AG08396 (cell line): ENCODE measurements at places on chromosomes 5 and 9.

DNA sequence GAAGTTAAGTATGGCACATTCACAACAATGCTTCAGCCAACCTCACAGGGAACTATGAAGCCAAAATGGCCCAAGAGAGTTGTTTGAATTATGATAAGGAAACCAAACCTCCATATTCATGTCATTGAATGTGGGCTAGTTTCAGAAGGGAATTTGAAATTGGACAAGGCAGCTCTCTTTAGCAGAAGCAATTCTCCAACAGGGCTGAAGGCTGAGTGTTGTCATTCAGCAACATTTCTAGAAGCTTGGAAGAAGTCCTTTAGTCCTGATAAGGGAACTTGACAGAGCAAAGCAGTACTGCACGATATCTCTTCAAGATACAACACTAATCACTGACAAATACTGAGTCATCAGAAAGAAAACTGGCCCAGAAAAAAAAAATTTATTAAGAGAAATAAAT is 115.4 kb downstream of the SLC25A46 start:
- no peak for DNase-seq

- peak; percentile 61 for DNase-seq
These were observed 94.0 kb upstream of the DNAH5 start for GRCh38 chr5:14038341-14038959.

- DNase-seq: no peak
These were observed 125.8 kb upstream of the SLC25A48 start for GRCh38 chr5:135708481-135709207.

DNA sequence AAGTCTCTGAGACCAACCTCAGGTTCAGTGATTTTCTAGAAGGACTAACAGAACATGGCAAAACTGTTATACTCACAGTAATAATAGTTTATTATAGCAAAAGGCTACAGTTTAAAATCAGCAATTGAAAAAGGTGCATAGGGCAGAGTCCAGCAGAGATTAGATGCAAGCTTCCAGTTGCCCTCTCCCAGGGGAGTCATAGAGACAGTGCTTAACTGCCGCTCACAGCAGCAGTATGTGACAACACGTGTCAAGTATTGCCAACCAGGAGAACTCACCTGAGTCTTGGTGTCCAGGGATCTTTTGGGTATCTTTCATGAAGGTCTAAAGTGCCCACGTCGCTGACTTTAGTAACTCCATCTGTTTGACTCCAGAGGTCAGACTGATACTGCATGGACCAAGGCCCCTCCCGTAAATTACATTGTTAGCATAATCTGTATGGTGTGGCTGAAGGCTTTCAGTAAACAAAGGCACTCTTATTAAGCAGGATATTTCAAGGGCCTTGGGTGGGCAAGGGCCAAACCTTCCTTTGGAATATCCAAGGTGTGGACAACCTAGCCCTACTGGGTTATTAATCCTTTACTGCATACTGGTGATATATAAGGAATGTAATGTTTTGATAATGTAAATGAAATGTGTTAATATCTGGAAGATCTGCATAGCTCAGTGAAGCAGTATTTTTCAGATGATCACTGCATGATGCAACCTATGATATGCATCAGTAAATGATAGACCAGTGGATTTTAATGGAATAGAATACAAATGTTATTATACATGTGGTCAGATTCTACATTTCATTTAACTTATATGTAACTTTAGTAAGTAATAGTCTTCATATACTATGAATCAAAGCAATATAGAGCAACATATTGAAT is 44.0 kb downstream of the RASA1 start:
- DNase-seq: no peak

DNA sequence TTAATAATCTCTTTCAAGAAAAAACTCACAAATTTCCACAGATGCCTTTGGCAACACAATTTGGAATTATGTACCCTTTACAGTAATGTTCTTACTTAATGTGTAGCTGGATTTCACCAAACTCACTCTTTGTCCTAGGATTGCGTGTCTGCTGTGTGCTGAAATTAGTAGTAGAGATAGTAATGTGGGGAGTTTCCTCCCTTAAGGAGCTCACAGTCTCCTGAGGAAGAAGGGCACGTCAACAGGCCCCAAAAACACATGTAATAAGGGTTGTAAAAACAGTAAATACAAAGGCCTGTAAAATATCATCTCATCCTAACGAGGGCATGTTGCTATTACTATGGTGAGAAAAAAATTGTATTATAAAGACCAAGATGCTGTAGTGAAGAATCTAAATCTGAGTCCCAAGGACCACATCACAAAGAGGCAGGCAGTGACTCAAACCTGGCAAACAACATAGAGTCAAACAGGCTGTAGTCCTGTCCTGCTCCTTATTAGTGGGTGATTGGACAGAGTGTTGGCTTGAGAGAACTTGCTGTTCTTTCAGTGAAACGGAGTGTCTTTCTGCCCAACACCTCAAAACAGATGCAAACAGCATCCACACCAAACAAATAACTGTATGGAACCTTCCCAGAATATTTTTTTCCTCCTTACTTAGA is 83.2 kb upstream of the PAPPA start:
- DNase-seq: no peak

DNA sequence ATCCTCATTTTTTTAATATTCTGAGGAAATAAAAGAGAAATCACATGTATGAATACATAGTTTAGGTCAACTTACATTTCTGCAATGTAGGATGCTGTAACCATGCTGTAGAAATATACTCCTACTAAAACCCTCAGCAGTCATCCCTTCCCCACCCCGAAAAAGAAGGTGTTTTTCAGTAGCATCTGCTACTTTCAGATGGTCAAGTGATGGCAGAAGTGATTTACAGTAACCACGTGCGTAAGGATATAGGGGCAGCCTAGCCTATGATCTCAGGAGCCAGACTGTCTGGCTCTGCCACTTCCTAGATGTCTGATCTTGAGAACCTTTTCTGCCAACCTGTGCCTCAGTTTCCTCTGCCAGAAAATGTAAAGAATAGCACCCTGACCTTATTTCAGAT is 26.0 kb upstream of the SYK start:
- no peak for DNase-seq

- DNase-seq: no peak
These were observed 4.6 kb upstream of the DNLZ start for GRCh38 chr9:136368190-136368589.

- peak; percentile 91 for DNase-seq
These were observed 55.9 kb upstream of the STXBP1 start for GRCh38 chr9:127555840-127556820.

DNA sequence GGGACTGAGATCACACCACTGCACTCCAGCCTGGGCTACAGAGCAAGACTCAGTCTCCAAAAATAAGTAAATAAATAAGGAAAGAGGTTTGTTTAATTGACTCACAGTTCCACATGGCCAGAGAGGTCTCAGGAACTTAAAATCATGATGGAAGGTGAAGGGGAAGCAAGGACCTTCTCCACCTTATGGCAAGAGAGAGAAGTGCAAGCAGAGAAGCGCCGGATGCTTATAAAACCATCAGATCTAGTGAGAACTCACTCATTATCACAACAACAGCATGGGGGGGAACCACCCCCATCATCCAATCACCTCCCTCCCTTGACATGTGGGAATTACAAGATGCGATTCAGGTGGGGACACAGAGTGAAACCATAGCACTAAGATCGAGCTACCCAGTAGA is 22.8 kb upstream of the RGMB start:
- no peak for DNase-seq

GRCh38 chr5:162473041-162473714 is 405.6 kb downstream of the GABRG2 start:
- DNase-seq: no peak

- no peak for DNase-seq
These were observed 5.5 kb upstream of the EHMT1 start for GRCh38 chr9:137613259-137613658.

DNA sequence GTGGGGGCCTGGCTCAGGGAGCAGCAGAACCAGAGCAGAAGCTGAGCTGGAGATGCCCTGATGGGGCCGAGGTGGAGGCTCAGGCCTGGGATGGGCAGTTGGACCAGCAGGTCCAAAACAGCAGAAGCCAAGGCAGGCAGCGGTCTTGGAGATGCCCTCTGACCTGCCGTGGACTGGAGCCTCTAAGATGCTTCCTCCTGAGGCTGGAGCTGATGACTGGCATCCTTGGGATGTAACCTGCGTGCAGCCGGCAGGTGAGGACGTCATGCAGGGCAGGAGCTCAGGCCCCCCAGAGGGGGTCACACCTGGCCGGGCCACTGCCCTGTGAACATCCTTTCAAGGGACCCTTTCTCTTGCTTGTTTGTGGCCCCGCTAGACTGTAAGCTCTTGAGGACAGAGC is 162.0 kb downstream of the RGS3 start:
- DNase-seq: no peak

GRCh38 chr9:106110483-106110882 is 416.1 kb downstream of the TMEM38B start:
- DNase-seq: no peak

DNA sequence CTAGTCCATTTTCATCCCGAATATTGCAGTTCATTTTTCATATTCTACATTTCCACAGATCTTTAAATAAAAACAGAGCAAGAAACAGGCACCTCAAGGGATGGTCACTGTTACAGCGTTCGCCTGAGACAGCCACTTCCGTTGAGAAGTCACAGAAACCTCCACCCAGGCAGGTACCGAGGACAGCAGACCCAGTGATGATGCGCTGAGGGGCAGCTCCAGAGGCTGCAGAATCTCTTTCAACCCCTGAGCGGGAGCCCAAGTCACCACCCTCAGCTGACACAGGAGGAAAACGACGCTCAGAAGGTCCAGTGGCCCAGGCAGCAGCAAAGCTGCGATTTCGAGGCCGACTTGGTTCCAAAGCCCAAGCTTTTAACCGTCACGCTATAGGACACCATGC is 32.8 kb downstream of the ABO start:
- no peak for DNase-seq

DNA sequence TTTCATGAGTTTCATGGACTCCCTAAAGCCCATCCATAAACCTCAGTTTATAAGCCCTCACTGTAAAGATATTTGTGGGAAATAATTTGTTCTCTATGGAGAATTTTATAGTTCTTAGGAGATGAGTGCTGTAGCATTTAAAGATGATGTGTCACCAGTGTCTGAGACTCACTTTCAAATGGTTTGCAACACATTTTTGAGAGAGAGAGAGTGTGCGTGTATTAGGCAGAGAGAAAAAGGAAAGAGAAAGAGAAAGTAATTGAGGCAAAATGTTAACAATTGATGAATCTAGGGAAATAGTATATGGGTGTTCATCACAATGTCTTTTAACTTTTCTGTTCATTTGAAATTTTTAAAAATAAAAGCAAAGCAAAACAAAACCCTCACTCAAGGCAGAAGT is 479.0 kb downstream of the ZSWIM6 start:
- DNase-seq: no peak

- DNase-seq: peak; percentile 21
These were observed 51.2 kb downstream of the MRPS27 start for GRCh38 chr5:72268753-72269410.

- no peak for DNase-seq
These were observed 58.7 kb upstream of the ERBIN start for GRCh38 chr5:65867542-65868195.

DNA sequence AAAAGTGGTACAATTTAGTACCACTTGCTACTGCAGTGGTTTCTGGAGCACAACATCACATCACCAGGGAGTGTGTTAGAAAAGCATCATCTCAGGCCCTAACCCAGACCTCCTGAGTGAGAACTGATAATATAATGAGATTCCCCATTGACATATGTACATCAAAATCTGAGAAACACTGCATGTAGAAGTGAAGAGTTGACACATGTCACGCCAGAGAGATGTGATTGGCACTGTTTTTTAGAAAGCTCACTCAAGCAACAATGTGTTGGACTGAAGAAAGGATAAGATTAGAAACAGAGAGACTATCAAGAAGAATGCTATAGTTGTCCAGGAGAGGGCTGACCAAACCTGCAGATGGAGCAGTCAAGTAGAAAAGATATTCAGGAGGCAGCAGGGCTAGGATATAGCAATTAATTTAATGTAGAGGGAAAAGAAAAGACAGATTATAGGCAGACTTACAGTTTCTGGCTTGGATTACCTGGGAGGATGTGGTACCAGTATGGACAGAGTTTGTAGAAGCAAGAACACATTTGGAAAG is 324.4 kb upstream of the ADAMTSL1 start:
- DNase-seq: no peak

GRCh38 chr9:18936094-18936871 is 96.7 kb downstream of the SAXO1 start:
- no peak for DNase-seq

DNA sequence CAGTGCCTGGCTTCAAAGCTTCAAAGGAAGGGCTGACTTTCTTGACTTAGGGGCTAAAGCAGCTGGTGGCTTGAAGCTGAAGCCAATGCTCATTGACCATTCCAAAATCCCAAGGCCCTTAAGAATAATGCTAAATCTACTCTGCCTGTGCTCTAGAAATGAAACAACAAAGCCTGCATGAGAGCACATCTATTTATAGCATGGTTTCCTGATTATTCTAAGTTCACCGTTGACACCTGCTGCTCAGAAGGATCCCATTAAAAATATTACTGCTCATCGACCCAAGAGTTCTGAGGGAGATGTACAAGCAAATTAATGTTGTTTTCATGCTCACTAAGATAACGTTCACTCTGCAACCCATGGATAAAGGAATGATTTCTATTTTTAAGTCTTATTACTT is 6.7 kb downstream of the TMEM174 start:
- no peak for DNase-seq

DNA sequence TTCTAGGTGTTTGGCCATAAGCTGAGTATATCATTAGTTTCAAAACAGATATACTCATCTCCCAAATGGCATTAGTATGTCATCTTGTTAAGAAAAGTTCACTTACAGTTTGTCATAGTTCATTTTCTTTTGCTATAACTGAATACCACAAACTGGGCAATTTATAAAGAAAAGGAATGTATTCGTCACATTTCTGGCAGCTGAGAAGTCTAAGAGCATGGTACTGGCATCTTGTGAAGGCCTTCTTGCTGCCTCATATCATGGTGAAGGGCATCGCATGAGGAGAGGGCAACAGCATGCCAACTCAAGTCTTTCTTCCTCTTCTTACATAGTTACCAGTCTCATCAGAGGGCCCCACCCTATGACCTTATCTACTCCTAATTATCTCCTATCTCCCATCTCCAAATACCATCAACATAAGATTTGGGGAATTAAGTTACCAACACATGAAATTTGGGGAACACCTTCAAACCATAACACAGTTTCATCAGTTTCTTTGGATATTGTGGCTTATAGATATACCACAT is 20.4 kb upstream of the ITGA1 start:
- no peak for DNase-seq

GRCh38 chr5:135543485-135544304 is 7.9 kb upstream of the NEUROG1 start:
- DNase-seq: peak; percentile 59

- no peak for DNase-seq
These were observed 21.4 kb downstream of the SNX18 start for GRCh38 chr5:54539001-54539400.

DNA sequence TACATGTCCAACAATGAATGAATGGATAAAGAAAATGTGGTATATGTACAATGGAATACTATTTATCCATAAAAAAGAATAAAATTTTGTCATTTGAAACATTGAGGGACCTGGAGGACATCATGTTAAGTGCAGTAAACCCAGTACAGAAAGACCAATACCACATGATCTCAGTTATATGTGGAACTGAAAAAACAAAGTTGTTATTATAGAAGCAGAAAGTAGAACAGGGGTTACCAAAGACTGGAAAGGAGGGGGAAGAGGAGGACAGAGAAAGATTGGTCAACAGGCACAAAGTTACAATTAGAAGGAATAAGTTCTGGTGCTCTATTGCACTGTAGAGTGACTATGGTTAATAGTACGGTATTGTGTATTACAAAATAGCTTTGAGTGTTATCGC is 233.8 kb downstream of the SEMA6A start:
- no peak for DNase-seq

GRCh38 chr5:115389034-115389798 is 92.8 kb upstream of the CCDC112 start:
- DNase-seq: no peak

GRCh38 chr9:127684576-127684975 is 22.2 kb upstream of the CFAP157 start:
- peak; percentile 67 for DNase-seq
